SK-N-SH (cell line): ENCODE measurements at places on chromosomes 1 and 21.

- no peak for DNase-seq
Measured at GRCh38 chr1:2121101-2121691, 71.0 kb downstream of the PRKCZ start.

- no peak for DNase-seq
Measured at GRCh38 chr1:41683681-41684500, 199.4 kb upstream of the EDN2 start.

- DNase-seq = no peak
Measured at GRCh38 chr1:192802406-192802805, 6.4 kb upstream of the RGS2 start.

GRCh38 chr1:2342384-2343022, 48.9 kb downstream of the MORN1 start:
- no peak for DNase-seq

DNA sequence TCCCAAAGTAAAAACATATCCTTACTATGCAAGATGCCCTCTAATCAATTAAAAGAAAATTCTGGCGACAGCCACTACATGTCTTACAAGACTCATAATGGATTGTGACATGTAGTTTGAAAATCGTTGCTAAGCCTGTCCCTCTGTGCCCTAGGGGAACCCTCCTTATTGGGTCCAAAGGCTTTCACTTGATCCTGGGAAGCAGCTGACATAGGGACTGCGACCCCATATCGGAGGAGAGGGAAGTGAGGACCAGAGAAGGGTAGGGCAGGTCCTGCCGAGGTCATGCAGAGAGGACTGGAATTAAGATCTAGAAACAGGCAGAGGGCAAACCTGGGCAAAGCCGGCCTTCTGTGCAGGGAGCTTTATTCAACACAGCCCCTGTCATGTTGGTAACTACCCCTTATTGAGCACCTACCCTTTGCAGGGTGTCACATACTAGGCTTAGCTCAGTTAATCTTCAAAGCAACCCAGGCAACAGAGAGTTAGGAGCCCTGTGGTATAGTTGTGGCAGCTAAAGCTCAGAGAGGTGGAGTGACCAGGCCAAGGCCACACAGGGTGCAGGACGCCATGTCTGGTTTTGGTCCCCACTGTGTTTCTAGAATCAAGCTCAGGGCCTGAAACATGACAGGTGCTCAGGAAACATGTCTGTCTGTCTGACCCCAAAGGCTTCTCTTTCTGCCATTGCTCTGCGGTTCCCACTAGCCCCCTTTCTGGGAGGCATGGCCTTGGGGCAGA, 18.4 kb upstream of the IFNLR1 start:
- DNase-seq = no peak

DNA sequence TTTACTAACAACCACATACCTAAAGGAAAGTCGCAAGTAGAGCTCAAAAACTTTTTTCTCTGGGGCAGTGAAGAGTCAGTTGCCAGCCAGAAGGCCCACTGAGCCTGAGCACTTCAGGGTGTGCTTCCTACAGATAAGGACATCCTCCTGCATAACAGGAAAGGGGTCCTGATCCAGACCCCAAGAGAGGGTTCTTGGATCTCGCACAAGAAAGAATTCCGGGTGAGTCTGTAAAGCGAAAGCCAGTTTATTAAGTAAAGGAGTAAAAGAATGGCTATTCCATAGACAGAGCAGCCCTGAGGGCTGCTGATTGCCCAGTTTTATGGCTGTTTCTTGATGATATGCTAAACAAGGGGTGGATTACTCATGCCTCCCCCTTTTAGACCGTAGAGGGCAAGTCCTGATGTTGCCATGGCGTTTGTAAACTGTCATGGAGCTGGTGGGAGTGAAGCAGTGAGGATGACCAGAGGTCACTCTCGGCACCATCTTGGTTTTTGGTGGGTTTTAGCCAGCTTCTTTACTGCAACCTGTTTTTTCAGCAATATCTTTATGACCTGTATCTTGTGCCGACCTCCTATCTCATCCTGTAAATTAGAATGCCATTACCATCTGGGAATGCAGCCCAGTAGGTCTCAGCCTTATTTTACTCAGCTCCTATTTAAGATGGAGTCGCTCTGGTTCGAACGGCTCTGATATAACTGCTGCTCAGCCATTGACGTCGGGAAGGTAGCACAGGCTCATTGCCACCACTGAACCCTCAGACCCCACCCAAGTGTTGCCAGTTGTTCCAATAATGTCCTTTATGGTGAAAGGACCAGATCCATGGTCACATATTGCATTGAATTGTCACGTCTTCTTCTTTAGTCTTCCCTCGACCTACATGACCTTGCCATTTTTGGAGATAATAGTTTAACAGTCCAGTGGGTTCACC, 96.6 kb upstream of the ERRFI1 start:
- DNase-seq = no peak
